Stimulated activated memory B cell treated with anti-CD40 and anti-IgM and Interleukin-4, amounts not matched to agents 10 μg/mL and 1 μg/mL and 100 μg/mL, for 72 hours (primary cell): ENCODE measurements at places on chromosomes 2 and 18.

- ATAC-seq: no peak
Measured at GRCh38 chr2:65636813-65637483, 204.5 kb upstream of the SPRED2 start.

- no peak for ATAC-seq
Measured at GRCh38 chr2:24021122-24021998, 11.5 kb downstream of the MFSD2B start.

DNA sequence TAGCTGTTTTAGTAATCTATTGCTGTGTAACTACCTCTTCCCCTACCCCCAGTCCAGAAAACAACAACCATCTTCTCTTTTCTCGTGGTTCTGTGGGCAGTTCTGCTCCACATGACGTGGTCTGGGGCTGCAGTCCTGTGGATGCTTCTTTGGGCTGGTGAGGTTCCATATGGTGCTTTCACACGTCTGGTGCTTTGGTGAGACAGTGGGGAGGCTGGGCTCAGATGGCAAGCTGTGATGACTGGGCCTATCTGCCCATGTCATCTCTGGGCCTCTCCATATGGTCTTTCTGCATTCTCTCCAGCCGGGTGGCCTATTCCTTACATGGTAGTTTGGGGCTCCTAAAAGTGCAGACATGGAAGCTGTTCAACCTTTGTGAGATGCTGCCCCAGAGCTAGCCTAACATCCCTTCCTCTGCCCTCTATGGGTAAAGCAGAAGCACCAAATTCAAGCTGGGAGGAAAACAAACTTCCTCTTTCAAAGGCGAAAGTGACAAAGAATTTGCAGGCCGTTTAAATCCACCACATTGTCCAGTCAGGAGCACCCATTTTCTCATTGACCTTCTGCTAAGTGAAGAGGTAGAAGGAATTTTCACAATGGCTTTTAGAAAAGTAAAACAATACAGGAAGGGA lies 68.3 kb upstream of the IL1R1 start:
- ATAC-seq: peak; percentile 48

GRCh38 chr2:222239091-222239490 lies 59.7 kb downstream of the PAX3 start:
- no peak for ATAC-seq

DNA sequence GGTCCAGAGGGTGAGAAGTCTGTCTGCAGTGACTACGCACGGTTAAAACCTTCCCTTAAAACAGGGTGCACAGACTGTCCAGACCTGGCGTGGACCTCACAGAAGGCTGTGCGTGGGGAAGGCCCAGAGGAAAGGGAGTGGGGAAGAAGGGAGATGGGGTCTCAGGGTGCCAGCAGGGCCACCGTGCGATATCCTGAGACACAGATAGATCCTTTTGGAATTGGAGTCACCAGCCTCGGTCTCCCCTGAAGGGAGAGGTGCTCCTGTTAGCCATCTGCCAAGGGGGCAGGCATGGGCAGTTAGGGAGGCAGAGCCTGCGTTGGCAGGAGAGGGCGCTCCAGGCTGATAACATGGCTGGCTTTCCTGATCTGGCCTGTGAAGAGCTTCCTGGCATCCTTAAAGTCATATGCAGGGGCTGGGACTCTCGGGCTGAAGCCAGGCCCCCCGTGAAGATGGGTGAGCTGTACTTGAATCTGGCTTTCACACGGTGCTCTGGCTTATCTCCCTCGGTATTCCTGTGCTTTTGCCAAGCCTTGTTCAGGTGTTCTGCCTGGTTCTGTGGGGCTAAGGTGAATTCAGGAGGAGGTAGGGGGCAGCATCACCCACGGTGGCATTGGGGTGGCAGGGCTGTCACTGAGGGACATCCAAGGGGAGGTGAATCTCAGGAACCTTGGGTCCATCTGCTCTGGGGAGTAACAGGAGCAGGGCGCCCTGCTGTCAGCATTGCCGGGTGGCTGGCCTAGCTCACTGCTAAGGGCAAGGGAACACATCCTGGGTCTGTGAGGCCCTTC lies 107.2 kb upstream of the SMAD2 start:
- ATAC-seq: peak; percentile 2

DNA sequence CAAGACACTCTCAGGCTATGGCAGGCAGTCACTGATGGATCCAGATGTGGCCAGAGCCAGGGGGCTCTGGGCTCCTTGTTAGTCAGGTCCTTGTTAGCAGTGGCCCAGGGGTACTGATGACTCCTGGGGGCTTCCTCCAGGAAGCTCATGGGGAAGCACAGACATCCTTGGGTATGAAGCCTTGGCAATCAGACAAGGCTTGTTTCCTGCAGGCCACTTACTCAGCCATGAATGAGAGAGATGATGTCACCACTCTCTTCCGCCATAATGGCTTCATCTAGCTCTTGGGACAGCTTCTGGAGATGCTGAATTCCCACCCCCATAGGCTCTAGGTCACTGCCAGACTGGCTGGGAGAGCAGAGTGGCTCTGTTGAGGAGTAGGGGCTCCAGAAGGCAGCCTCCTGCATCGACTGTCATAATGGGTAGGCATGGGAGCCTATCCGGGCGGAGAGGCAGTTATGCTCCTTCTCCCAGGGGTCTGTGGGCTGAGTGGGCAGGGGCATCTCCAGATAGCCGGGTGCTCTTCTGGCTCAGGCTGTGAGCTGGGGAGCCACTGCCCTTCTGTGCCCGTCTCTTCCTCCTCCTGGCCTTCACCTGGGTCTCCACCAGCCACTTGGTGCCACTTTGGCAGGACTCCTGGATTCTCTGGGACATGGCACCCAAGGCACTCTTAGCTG lies 40.2 kb upstream of the BMPR2 start:
- ATAC-seq: no peak

GRCh38 chr2:168189835-168190569 lies 57.4 kb downstream of the STK39 start:
- ATAC-seq: no peak

- no peak for ATAC-seq
Measured at GRCh38 chr2:120994301-120994995, 258.8 kb downstream of the GLI2 start.

DNA sequence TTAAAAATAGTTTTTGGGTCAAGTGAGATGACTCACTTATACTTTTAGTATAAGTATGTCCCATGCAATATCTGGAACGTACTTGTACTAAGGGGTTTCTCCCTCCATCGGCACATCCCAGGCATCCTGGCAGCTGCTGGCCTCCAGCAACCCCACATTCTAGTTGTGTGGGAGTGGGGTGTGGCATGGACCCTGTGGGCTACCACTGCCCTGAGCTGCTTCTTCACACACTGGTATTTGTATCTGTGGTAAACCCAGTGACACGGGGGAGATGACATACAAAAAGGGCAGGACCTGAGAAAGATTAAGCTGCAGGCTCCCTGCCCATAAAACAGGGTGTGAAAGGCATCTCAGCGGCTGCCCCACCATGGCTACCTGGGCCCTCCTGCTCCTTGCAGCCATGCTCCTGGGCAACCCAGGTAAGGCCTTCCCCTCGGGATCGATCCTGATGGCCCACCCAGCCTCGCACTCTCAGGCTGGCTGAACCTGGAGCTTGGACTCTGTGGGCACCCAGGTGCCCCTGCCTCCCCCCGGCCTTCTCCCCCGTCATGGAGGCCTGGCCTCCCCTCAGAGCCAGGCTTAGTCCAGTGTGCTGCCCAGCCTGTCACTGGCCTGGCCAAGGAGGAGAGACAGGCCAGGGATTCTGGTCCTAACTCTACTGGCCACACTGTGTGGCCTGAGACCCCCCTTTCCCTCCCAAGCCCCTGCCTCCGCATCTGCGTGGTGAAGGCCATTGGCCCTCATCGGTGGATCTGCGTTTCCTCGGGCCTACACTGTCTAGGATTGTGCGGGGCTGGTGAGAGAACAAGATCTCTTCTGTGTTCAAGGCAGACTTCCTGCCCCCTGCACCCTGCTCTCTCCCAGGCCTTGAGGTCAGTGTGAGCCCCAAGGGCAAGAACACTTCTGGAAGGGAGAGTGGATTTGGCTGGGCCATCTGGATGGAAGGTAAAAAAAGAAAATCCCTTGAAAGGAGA lies at the start of gene GNLY:
Gene GNLY (plus strand): TSS at position 307 of the 974 bp plus-strand sequence. CDS start 61 bp downstream, at position 368.
- ATAC-seq: no peak

- ATAC-seq: peak; percentile 16
Measured at GRCh38 chr2:111634050-111634794, 249.8 kb downstream of the ANAPC1 start.

DNA sequence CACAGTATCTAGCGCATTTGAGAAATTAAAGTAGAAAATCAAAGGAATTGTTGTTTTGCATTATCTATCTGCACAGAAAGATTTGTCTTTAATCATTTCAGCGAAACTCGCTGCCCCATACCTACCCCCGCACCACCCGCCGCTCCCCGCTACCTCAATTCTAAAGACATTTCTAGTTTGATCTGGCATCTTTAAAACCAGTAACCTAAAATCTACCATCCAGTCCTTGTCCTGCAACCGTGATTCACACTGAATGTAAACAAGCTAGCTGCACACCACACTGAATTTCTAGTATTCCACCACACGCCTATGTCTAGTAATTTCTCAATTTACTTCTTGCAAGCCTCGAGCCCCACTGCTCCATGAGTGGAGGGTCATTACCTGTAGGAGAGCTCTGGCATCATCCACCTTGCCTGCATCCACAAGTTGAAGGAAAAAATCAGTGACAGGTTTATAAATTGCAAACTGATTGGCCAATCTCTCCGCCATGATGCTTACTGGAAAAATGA lies 60.1 kb downstream of the ABCG8 start:
- ATAC-seq: no peak

GRCh38 chr2:57674025-57674424 lies 372.6 kb upstream of the VRK2 start:
- ATAC-seq: no peak

DNA sequence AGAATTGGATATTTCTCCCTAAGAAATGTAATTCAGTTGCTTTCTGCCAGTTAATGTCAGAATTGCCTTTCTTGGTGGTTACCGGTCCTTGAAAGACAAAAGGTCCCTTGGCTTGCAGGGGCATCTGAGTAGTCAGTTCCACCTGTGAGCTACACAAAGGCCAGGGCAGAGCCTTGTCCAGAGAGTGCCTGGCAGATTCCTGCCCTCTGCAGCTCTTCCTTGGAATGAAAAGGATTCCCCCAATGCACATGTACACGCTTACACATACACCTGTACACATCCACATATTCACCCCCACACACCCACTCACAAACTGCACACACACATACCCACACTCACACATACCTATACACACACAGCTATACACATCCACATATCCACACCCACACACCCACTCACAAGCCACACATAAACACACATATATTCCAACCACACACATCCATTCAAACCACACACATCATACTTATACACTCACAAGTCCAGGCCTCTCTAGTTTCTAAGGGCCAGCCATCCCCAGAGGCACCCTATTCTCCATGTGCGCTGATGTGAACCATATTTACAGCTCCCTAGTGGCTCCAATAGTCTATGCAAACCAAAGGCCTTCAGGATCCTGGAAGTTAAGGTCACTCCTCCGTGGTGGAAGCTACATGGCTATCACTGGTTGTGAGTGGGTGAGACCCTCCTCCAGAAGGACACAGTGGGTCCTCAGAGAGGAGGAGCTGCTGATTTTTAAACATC lies 9.6 kb downstream of the CYRIA start:
- no peak for ATAC-seq

- no peak for ATAC-seq
Measured at GRCh38 chr2:38467768-38468455, 90.8 kb upstream of the ATL2 start.

DNA sequence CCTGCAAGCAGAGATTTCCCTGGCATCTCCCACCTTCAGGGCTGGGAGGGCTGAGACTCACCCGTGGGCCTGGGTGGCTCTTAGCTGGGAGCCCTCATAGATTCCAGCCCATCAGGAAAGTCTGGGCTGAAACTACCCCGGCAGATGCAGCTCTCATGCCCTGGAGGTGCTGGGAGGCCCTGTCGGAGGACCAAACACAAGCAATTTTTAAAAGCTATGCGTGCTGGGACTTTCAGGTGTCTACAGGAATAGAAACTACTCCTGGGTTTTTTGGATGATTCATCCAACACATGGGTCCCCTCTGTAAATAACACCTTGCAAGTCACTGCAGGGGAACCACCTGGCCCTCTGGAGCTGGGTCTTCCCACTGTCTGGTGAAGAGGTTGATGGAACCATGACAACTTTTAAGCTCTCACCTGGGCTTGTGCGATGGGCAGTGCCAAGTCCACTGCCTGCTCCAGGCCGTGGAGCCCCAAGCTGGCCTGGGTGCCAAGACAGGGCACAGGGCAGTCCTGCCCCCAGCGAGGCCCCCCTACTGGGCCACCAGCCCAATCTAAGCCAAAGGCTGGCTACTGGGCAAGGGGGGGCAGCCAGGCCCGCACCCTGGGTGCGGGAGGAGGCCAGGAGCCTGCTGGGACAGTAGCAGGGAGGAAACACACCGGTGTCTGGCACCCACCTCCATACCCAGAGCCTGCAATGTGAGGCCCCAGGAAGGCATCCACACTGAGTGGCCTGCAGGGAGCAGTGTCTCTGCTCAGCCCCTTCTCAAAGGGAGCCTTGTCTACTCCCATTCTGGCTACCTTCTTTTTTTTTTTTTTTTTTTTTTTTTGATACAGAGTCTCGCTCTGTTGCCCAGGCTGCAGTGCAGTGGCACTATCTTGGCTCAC lies 1.1 kb upstream of the GPR55 start:
- peak; percentile 56 for ATAC-seq

DNA sequence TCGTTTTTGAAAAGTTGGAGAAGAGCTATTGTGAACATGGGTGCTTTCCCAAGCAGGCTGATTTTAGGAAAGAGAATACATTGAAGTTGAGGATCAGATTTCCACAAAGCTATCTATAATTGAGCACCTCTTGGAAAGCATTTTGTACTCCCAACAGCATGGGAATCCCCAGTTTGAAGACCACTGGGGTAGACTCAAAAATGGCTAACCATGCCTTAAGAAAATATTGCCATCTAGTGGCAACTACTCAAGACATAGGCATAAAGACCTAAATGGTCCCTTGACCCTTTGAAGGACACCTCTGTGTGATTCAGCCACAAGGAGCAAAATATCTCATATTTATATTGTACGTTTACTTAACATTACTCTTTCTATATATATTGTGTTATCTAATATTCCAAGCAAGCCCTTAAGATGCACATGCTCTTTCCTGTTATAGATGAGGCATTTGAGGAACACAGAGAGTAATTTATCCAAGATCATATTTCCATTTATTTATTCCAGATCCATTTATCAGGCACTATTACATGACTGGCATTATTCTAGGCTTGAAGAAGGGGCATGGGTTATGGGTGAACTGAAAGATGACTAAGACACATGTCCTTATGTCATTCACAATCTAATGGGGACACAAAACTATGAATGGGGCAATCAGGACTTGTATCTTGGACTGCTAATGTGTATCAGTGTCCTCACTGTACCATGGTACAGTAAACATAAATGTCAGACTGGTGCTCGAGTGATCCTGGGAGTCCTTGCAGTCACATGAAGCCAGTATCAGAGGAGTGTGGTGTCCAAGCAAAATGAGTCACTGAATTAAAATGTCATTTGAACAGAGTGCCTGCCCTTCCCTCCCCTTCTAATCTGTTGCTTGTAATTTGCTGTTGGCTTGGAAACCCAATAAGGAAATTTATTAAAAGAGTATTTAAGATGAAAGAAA lies 121.0 kb upstream of the XPO1 start:
- no peak for ATAC-seq

GRCh38 chr2:162591403-162592083 lies 247.0 kb downstream of the KCNH7 start:
- no peak for ATAC-seq
